Stimulated activated CD4-positive, alpha-beta T cell treated with anti-CD3 and anti-CD28 coated beads, Interleukin-12 subunit alpha, Interleukin-12 subunit beta, amount 100 ng/mL, for 24 hours (primary cell): ENCODE measurements at places on chromosomes 11 and 22.

DNA sequence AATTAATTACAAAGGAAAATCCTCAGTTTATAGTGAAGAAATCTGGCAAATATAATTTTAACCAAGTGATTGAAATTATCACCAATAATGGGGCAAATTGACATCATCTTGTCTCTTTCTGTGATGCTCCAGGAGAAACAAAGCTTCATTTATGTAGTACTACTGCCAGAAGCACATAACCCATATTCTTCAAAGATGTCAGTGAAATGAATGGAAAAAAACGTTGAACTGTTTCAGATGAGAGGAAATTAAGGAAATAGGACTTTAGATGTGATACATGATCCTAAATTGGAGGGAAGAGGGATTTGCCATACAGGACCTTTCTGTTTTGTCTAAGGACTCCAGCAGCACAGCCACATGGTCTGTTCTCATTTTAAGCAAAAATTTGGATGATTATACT, 57.6 kb downstream of the PPP6R3 start:
- no peak for DNase-seq

- DNase-seq: no peak
Observed at GRCh38 chr11:88039476-88040147, 135.6 kb downstream of the RAB38 start.

DNA sequence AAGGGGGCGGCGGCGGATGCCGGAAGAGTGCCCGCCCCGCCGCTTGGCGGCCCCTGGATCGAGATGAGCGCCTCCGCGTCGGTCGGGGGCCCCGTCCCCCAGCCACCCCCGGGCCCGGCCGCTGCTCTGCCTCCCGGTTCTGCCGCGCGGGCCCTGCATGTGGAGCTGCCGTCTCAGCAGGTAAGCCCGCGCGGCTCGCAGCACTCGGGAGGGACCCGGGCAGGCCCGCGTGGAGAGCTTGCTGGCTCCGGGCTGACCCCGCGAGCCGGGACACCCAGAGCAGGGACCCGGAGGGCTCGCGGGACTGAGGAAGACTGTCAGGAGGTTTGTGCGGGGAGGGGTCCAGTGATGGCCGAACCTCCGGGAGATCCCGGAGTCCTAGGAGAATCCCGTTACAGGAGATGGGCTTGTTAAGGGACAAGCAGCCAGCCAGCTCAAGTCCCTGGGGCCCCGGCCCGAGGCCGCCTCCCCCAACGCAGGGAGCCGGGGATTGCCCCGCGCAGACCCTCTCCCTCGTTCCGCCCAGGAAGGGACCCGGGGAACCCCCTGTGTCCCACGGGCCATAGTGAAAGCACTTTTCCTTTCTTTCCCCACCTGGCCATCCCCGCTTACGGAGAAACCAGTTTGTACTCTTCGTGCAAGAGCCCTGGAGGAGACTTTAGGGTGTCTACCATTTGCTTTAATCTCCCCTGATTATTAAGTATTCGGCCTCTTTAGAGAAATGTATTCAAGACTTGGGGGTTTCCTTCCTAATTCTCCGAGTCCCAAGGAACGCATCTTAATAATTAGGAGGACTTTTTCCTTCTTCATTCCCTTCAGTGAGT, 547 bp downstream of the UVRAG start:
- peak; percentile 7 for DNase-seq

- no peak for DNase-seq
Observed at GRCh38 chr11:112004389-112004788, 20.8 kb upstream of the DLAT start.

DNA sequence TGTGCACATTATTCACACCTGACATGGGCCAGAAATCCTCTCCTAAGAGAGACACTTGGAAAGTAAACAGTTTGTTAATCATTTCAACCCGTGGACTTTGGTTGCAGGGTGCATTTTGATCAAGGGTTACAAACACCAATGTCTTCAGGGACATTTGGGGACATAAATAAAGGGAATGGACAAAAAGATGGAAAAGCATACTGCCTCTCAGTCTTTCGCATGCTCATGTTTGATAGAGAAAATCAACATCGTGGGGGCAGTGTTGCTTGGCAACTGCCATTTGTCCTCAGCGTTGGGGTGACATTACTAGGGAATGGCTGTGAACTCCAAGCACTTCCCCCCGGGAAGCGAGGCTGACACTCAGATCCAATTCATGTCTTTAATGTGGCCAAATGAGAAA, 114.7 kb upstream of the OR4B1 start:
- DNase-seq: no peak

GRCh38 chr11:85787809-85788760, 22.9 kb downstream of the SYTL2 start:
- no peak for DNase-seq

DNA sequence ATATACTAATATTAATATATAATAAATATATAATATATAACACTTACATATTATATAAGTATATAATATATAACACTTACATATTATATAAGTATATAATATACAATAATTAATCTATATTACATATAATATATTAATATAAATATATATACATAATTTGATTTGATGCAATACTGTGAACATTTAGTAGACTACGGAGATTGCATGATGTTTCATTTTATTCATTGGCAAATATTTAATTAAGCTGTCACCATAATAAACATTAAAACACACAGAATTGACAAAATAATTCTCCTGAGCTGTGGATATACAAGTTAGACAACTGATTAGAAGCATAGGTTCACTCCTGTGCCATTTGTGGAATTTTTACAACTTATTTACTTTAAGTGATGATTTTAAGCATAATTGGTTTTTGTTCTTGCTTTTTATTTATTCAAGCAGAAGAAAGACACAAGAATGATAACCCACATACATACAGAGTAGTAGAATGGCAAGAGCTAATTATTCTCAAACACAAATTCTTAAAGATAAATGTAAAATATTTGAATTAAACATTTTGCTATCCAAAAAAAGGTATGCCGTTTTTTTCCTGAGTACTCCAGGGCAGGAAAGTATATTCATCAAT, 65.8 kb upstream of the TOP3B start:
- DNase-seq: no peak

GRCh38 chr11:77074626-77075221, 8.0 kb downstream of the CAPN5 start:
- DNase-seq: no peak

GRCh38 chr22:46867106-46867505, 104.7 kb downstream of the TBC1D22A start:
- DNase-seq: no peak

- DNase-seq: no peak
Observed at GRCh38 chr11:132114185-132114584, 743.8 kb downstream of the NTM start.

- DNase-seq: no peak
Observed at GRCh38 chr22:42910221-42910942, 53.3 kb upstream of the ARFGAP3 start.

DNA sequence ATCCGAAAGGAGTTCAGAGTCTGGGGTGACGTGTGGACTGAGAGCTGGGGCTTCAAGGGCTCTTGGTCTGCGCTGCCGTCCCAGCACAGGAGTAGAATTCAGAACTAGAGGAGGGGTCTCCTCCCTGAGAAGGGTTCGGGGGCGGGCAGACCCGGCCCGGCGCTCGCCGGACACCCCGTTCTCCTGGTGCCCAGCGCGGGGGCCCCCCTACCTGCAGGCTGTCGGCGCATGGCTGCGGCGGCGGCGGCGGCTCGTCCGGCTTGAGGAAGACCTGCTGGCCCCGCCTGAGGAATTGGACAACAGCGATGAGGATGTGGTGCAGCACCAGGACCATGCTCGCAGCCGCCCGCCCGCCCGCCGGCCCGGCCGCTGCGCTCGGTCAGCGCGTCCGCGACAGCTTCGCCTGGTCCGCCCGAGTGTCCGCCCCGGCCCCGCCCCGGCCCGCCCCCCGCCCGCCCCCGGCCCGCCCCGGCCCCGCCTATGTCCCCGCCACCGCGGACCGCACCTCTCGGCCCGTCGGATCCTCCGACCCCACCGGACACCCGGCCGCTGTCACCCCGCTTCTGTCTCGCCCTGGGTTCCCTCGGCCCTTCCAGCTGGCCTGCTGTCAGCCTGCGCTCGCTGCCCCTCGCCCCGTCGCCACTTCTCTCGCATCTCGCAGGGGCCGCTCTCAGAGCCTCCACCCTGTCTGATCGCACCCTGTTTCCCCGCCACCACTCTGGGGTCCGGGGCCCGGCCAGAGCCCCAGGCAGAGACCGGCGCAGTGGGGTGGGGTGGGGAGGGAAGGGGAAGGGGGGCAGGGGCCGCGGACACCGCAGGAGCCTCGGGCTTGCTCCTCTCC, 32.0 kb downstream of the PDE2A start:
- DNase-seq: no peak

- no peak for DNase-seq
Observed at GRCh38 chr11:115751243-115752015, 247.2 kb upstream of the CADM1 start.

GRCh38 chr11:59224351-59224928, 11.7 kb upstream of the MPEG1 start:
- no peak for DNase-seq

GRCh38 chr11:32790916-32791315, 3.5 kb downstream of the CCDC73 start:
- DNase-seq: no peak

- no peak for DNase-seq
Observed at GRCh38 chr11:79119491-79120284, 321.1 kb downstream of the TENM4 start.

DNA sequence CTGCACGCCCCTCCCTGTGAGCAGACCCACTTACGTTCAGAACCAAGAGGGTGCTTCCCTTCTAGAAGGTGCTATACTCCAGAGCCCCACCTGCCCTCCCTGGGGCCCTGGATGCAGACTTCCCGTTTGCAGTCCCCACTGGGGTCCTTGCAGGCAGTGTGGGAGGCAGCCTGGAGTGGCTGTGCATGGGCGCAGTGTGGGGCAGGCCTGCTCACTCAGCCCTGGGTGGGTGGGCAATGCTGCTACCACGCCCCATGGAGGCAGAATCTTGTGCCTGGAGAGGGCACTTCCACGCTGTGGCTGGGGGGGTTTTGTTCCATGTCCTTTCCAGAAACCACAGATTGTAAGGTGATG, 116.2 kb downstream of the KCNQ1OT1 start:
- no peak for DNase-seq

DNA sequence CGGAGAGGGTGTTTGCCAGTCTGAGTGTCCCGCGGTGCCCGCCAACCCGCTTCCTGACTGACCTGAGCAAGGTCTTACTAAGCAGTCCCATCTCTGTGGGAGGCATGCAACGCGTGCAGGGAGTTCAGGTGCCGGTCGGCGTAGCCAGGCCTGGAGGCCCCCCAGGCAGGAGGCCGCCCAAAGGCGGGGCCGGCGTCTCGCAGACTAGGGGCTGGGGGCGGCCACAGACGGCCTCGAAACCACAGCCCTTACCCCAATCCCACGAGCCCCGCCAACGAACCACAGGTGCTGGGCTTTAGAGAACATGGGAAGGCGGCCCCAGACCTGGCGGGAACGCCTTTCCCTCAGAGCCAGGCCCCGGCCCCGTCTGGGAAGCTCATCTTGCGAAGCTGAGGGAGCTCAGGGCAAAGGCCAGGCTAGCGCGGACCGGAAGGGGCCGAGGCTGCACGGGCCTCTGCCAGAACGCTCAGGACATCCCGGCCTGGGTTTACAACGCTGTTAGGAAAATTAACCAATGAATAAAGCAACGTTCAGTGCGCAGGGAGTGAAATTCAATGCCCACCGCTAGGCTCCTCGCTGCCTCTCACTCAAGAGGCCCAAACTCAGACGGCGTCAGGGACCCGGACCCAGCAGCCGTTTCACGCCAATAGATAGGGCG, 2.1 kb upstream of the MTFP1 start:
- DNase-seq: peak; percentile 50

GRCh38 chr11:108870373-108871020, 205.6 kb downstream of the DDX10 start:
- DNase-seq: no peak

- DNase-seq: peak; percentile 45
Observed at GRCh38 chr11:33829430-33830141, 55.3 kb upstream of the FBXO3 start.

GRCh38 chr11:1908618-1909017, 10.9 kb upstream of the TNNT3 start:
- DNase-seq: no peak

GRCh38 chr11:110909336-110909735, 197.1 kb upstream of the ARHGAP20 start:
- no peak for DNase-seq

- DNase-seq: no peak
Observed at GRCh38 chr11:113162592-113162962, 151.8 kb upstream of the TTC12 start.

GRCh38 chr22:48960576-48960975, 867.1 kb downstream of the BRD1 start:
- no peak for DNase-seq

- no peak for DNase-seq
Observed at GRCh38 chr11:86117712-86118063, 48.8 kb upstream of the PICALM start.

GRCh38 chr11:34284156-34284555, 73.7 kb downstream of the ABTB2 start:
- DNase-seq: no peak

- DNase-seq: no peak
Observed at GRCh38 chr11:122137078-122137793, 21.2 kb upstream of the BLID start.

DNA sequence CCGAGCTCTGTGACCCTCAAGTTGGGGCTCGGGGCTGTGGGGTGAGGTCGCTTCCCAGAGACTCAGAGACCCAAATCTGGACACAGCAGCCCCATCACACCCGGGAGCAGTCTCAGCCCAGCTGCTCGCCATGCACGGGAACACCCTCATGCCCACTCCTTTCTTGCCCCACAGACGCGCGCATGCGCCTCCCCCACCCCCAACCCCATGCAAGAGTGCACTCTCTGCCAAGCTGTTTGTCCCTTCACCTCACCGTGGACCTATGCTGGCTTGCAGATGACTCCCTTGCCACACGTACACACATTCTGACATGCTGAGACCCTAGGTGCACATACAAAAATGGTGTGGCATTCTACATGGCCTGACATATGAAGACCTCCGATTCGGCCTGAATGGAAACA, 478 bp upstream of the CD248 start:
- DNase-seq: no peak

DNA sequence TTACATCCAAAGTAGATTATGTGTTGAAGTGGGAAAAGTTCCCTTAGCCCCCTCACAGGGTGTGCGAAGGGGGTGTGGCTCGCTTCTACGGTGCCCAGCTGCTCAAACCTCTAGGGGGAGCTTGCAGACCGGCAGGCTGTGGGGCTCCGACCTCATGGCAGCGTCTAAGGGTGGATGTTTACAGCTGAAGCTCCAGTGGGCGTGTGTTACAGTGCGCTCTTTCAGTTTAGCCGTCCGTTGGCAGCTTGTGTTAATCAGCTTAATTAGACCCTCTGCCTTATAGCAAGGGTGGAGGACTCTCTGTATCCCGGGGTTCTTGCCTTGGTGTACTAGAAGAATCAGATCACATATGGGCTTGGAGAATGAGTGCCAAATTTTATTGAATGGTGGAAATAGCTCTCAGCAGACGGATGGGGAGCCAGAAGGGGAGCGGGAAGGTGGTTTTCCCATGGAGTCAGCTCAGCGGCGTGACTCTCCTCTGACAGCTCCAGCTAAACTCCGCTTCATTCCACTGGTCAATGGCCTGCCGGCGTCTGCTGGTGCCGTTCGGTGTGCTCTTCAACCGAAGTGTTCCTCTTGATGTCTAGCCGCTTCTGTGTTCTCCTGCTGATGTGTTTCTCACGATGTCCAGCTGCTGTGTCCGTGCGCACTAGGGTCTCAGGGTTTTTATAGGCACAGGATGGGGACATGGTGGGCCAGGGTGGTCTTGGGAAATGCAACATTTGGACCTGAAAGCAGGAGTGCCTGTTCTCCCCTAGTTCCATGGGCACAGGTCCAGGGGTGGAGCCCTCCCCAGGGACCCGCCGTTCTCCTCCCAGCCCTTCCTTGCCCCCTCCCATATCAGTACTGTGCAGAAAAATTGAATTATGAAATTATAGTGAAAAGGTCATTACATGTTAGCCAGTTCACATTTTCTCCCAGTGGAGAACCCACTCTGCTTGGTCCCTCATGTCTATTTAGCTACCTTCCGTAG, 28.6 kb upstream of the OR10G7 start:
- no peak for DNase-seq
